Skin of body (tissue), 3 donors: ENCODE measurements at places on chromosomes 13 and 19.
A peak's percentile ranks its signal among the peaks of the same experiment; 100 is the strongest.

DNA sequence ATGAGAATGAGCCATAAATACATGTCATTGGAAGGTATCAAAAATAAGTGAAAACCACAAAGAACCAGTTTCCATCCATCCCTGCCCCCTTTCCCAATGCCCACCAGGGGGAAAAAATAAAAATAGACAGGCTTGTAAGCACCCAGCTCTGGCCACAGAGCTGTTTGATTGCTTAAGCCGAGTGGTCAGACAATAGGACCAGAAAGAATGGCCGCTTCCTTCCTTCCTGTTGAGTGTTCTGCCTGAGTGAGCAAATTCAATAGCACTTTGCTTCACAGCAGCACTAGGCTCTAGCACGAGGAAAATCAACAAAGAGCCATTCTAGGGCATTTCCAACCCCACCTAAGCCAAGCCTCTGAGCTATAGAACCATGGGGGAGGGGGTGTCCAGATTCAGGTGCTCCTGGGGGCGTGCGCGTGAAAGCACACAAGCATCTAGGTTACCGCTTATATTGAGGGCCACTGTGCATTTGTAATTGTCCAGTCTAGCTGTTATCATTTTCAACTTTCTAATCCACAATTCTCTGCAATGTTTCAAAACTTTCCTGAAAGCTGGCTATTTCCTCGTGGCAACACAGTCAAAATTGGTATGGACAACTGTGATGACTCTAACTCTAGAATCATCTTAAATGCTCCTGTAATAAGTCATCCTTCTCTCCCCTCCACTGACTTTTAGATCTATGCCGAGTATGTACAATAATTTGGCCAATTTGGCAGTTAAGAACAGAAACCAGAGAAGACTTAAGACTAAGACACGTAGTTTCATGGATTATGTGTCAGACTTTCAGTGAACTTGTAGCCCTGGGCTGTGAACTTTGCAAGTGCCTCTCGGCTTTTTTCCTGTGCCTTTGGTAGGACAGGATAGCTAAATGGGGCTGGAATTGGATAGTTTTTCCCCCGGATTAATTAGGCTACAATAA lies 64.3 kb downstream of the SPRY2 start:
- peak; percentile 9 for DNase-seq

GRCh38 chr13:59172076-59172475 lies 991.7 kb downstream of the DIAPH3 start:
- no peak for DNase-seq

- DNase-seq: peak; percentile 40
These were observed at the start of gene PLPPR2 for GRCh38 chr19:11355160-11356073. Gene PLPPR2 (plus strand): TSS chr19:11355432. CDS start chr19:11357674, 2,242 bp downstream.

DNA sequence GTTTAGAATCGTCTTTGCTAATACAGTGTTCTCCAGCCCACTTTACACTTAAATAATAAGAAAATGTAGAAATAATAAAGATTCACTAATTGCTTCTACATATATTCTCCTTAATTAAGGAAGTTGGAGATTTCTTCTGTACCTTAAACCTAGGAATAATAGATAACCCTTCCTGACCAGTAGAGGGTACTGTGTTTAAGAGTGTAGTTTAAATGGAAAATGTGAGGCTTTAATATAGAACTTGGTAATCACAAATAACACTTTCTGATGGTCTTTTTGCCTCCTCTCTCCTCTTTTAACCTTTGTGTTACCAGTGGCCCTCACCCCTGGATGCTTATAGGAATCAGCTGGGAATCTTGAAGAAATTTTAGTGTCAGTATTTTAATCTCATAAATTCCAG lies 20.7 kb downstream of the POMP start:
- no peak for DNase-seq

DNA sequence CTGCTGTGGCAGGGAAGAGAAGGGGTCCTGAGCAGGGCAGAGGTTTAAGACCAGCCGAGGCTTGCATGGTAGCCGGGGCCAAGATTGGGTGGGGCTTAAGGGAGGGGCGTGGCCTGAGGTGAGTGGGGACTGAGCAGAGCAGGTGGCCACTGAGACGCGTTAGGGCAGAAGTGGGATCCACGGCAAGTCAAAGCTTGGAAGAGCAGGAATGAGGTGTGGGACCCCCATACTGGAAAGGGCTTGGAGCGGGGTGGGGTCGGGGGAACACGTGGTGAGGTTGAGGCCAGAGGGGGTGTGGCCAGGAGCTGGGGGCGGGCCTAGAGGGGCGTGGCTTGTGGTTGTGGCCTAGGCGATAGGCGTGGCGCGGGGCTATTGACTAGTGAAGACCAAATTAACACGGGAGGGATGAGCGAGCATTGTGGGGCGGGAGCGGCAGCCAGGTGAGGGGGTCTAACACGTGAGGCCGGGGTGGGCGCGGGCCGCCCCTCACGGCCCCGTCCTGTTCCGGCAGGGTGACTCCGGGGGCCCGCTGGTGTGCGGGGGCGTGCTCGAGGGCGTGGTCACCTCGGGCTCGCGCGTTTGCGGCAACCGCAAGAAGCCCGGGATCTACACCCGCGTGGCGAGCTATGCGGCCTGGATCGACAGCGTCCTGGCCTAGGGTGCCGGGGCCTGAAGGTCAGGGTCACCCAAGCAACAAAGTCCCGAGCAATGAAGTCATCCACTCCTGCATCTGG lies 3.3 kb downstream of the CFD start:
- DNase-seq: no peak
